ENCODE measurements at places on chromosomes 5 and 9. TPM values are rescaled to one million over a fixed set of nuclear protein-coding genes. Genes with fewer than 3 reads are reported as not detected.

GRCh38 chr5:54639621-54640020 lies 122.1 kb downstream of the SNX18 start:
- DNase-seq: no peak

DNA sequence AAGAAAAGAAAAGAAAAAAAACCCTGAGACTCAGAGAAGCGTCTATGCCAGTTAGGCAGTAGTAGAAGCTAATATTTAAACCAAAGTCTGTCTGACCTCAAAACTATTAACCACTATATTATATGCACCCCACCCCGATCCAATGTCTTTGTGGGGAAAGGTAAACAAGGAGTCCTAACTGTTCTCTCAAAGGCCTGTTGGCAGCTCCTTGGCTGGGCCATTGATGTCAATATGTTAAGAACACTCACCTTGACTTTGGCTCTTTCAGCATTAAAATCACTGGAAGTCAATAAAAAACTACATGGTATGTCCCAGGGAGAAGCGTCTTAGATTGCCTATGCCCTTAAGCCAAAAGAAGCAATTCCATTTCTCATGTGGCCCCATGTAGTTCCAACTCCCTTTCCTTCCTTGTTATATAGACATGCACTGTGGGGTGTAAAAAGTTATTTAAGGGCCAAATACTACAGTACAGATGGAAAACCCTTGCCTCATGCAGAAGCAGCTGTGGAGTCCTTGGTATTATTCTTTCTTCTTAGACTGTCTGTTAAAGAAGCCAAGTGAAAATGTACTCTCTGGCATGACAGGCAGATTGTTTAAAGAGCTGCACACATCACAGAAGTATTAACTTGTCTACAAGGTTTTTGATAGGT lies 308.6 kb upstream of the RPS23 start:
- no peak for DNase-seq

GRCh38 chr5:157236423-157236822 lies 29.5 kb upstream of the CYFIP2 start:
- no peak for DNase-seq

DNA sequence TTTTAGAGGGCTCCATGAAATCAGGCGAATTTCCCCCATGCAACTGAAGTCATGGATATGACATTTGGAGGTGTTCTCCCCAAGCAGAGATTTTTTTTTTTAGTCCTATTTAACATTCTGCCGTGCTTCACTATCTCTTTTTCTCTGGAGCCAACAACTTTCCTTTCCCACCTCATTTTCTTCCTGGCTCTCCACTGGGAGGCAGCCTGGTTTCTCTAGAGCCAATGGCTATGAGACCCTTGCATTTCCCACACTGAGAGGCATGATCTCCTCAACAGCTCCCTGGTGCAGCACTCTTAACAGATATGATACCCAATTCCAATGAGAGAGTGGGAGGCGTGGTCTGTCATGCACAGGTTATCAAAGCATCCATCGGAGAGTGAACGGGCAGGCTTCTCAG lies 310.8 kb downstream of the DRD1 start:
- no peak for DNase-seq

DNA sequence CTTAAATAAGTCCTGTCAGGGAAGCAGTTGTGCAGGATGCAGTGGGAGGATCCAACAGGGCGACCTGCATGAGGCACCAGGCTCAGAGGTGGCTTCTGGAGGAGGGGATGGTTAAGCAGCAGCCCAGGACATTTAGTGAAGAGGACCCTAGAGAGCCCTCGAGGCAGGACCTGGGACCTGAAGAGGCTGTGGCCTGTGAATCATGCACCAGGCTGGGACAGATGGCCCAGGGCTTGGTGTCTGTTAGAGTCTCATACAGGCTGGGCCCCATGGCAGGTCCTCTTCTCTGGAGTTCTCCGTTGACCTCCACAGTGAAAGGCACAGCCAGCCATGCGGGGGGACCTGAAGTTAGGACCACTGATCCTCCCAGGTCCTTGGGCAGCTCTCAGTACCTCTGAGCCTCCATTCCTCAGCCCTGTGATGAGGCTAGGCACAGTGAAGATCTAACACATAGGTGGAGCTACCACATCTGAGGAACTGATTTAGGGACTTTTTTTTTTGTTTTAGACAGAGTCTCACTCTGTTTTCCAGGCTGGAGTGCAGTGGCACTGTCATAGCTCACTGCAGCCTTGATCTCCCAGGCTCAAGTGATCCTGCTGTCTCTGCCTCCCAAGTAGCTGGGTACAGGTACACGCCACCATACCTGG lies 60.8 kb upstream of the GARNL3 start:
- no peak for DNase-seq

AOPEP gene
- 80.1 TPM for total RNA-seq

CD14 gene
- 0.96 TPM for total RNA-seq

PAPPA gene
- 4.7 TPM for total RNA-seq

GRCh38 chr5:90421136-90421535 lies 11.6 kb upstream of the CETN3 start:
- DNase-seq: peak; percentile 11

GRCh38 chr9:135618866-135619598 lies 20.3 kb downstream of the GLT6D1 start:
- no peak for DNase-seq

DNA sequence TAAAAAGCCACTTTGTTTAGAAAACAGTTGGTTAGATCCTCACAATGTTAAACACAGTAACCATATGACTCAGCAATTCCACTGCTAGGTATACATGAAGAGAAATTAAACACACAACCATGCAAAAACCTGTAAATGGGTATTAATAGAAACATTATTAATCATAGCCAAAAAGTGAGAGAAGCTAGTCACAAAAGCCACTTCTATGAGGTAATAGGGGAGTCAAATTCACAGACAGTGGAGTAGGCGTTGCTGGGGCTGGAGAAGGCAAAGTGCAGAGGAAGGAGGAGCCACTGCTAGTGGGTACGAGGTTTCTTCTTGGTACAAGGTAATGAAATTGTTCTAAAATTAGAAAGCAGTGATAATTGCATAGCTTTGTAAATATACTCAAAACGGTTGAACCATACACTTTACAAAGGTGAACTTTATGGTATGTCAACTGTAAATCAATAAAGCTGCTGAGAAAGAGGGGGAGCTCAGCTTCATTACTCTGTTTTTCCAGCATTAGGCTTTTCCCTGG lies 364.4 kb downstream of the GADD45G start:
- no peak for DNase-seq

TMEM252 gene
- total RNA-seq: not detected

ZBTB5 gene
- 6.9 TPM for total RNA-seq

- DNase-seq: peak; percentile 100
Measured at GRCh38 chr9:16884952-16885513, 14.6 kb upstream of the BNC2 start.

DNA sequence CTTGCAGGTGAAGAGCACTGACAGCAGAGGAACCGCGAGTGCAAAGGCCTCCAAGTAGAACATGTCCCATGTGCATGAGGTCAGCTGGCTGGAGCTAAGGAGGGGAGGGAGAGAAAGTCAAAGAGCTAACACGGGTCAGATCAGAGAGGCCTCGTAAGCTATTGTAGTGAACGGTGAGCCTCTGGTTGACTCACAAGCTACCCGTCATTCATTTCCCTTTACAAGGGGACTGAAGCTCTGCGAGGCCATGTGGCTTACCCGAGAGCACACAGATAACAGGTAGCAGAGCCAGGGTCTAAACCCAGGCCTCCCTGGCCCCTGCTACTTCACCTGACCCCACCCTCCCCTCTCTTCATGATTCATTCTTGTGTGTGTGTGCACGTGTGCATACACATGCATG lies 152.7 kb upstream of the ADRA1B start:
- DNase-seq: no peak

- DNase-seq: peak; percentile 76
Measured at GRCh38 chr5:117682416-117682815, 1107.8 kb upstream of the SEMA6A start.

All from LHCN-M2 (cell line).